ENCODE measurements at places on chromosomes 2 and 18.

DNA sequence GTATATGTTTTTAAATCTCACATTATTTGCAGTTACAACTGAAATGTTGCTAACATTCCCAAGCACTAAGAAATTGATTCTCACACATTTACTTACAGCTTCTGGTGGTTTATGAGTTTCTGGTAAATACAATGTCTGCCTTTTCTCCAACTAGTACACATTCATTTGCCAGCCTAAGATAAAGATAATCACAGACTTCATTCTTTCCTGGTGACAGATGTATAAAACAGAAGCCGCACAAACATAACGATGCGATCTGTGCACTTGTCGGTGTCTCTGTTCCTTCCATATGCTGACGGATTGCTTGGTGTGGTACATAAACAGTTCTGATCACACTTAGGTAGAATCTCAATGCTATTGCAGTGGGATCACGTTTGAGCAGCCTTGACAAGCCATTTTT lies 100.4 kb upstream of the DDX18 start:
- no peak for DNase-seq

- no peak for DNase-seq
Observed at GRCh38 chr18:13474907-13475545, 251.3 kb downstream of the FAM210A start.

- DNase-seq, result no peak
Observed at GRCh38 chr2:88874063-88874657, 182.7 kb downstream of the RPIA start.

DNA sequence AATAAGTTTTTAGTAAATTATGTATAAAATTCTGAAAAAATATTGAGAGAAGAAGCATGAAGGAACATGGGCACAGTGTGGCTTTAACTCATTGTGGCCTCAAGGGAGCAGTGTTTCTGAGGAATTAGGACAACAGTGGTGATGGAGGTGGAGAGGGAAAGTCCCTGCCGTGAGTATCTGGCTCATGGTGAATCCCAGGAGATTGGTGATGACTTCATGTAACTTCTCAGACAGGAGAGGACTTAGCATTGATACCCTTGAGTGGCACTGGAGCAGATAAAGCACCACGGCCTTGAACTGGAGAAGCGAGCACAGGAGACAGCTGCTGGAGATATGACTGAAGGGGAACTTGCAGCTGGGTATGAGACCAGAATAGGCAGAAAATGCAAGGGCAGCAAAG lies 35.0 kb upstream of the LRP1B start:
- DNase-seq, result no peak

GRCh38 chr2:230520875-230521155 lies 104.8 kb downstream of the SP100 start:
- no peak for DNase-seq

DNA sequence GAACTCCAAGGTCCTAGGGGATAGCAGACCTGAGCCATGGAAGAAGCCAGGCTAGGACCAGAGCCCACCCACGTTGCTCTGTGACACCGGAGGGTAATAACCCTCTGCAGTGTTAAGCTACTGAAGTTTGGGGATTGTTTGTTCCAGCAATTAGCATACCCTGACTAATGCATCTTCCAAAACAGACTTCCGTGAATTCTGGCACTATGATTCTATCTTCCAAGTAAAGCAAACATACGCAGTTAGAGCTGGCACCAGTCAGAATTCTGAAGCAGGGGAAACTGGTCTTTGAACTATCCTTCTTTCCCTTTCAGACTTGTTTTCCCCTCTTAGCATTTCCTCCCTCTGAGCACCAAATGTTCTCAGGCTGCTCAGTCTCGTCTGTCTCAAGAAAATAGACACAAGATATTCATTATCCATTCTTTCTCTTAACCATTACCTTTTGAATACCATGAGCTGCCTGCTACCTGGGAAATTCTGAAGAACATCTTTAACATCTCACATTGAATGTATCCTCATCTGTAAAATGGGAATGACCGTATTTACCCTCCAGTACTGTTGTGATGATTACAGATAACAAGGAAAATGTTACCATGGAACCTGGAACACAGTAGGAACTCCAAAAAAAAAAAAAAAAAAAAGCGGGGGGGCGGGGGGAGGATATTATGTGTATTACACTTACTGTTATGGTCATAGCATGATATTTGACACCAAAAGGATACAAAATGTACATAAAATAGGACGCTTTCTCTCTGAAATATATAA lies 108.2 kb downstream of the TCF4 start:
- no peak for DNase-seq

DNA sequence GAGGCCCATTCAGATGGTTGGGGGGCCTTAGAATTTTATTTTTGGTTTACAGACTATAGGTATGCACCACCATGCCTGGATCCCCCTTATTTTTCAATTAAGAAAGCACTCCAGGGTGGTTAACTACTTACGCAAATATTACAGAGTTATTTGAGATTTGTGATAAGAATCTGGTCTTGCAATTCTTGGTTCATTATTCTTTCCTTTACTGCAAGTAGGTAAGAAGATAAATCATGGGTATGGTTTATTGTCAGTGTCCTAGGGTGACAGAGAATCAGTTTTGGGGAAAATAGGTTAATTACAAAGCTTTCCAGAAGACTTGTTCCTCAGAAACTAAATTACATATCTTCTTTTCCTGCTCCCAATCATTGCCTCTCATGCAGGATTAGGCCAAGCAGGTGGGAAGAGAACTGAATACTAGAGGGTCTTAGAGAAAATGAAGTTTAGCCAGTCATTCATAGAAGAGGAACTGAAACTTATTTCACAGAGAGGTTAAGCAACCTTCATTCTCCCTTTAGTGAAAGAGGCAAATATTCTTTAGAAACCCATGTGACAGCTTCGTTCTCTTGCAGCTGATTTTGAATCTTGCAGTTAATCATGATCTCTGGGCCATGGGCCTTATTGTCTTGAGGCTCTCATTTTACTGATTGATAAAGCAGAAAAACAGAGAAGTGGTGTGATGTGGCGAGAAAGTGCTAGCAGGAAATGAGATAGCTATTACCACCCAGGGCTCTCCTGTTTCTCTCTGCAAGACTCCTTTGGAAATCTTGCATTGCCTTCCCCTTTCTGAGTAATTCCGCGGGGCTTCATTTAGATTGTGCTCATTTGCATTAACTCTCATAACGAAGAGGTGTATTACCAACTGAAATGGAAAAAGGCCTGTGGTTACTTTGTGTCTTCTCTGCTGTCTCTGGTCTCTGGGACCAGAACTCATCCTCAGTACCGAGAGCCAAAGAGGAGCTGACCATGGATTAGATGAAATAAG lies 44.8 kb upstream of the ARHGAP25 start:
- no peak for DNase-seq

DNA sequence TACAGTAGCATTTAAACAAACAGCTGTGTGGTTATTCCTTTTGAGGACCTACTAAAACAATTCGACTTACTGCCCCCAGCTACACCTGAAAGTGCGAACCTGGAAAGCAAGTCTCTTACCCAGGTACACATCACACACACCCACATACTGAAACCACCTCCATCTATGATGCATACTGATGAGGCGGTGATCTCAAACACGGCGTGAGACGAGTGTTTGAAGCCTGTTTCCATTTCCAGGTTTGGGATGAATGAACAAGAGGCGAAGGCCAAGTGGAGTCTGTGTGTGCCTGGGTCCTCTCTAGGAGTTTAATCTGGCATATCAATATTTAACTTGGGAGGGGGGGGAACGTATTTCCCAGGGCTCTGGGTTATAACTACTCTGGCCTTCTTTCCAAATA lies 1.6 kb downstream of the TMEM185B start:
- no peak for DNase-seq

DNA sequence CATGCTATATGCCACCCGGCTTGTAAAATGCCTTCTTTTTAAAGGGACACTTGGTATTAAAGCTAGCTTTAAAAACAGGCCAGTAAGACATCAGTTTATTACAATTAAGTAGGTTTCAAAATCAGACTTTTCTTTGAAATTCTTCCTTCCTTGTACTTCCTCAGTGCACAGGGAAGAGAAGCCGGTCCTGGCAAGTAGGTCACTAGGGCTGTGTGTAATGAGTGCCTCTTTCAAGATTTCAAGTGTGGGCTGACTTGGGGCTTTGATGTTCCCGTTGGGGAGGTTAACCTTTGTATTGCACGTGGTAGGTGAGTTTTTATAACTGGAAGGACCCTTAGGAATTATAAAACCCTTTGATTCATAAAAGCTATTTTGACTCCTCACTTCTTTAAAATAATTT lies 566.4 kb upstream of the ID2 start:
- no peak for DNase-seq
